Psoas muscle (tissue), 8 donors: ENCODE measurements at places on chromosomes 11 and 22. TPM values are rescaled to one million over a fixed set of nuclear protein-coding genes. Genes with fewer than 3 reads are reported as not detected.

GRCh38 chr11:116933961-116934360 is 96.5 kb upstream of the APOA1 start:
- DNase-seq, result no peak

DNA sequence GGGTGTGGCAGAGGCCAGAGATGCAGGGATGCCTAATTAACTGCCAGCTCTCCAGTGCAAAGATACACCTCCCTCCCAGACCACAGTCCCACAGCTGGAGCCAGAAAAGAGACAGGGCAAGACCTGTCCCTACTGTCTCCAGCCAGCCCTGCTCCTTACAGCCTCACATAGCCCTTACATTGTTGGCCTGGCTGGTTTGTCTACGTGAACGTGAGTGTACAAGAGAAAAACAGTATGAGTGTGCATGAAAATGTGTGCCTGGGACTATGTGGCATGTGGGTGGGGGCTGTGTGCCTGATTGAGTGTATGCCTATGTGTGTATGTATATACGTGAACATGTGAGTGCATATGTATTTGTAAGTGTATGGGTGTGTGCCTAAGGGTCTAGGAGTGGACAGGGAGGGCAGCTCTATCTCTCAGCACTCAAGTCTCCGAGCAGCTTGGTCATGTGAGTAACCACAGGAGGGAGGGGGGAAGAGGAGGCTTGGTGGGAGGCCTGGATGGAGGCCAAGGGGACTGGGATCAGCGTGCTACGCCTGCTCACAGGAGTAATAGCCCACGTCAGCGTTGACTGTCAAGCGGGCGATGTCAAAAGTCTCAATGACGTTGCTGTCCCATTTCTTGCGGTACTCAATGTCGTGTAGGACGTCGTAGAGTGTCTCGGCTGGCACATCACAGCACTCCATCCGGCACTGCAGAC is 6.6 kb upstream of the ARAP1 start:
- no peak for DNase-seq

- no peak for DNase-seq
Observed at GRCh38 chr22:36182857-36183256, 18.8 kb downstream of the APOL4 start.

The F2 gene
- total RNA-seq, result not detected

The NCAM1 gene
- total RNA-seq, result 3.0 TPM
